ENCODE measurements at places on chromosomes 16 and 17.

- DNase-seq: no peak
Measured at GRCh38 chr17:68458260-68459036, 1.2 kb upstream of the WIPI1 start.

GRCh38 chr16:50839920-50840729, 98.2 kb downstream of the CYLD start:
- no peak for DNase-seq

GRCh38 chr16:88773812-88774291, 11.2 kb downstream of the PIEZO1 start:
- no peak for DNase-seq

DNA sequence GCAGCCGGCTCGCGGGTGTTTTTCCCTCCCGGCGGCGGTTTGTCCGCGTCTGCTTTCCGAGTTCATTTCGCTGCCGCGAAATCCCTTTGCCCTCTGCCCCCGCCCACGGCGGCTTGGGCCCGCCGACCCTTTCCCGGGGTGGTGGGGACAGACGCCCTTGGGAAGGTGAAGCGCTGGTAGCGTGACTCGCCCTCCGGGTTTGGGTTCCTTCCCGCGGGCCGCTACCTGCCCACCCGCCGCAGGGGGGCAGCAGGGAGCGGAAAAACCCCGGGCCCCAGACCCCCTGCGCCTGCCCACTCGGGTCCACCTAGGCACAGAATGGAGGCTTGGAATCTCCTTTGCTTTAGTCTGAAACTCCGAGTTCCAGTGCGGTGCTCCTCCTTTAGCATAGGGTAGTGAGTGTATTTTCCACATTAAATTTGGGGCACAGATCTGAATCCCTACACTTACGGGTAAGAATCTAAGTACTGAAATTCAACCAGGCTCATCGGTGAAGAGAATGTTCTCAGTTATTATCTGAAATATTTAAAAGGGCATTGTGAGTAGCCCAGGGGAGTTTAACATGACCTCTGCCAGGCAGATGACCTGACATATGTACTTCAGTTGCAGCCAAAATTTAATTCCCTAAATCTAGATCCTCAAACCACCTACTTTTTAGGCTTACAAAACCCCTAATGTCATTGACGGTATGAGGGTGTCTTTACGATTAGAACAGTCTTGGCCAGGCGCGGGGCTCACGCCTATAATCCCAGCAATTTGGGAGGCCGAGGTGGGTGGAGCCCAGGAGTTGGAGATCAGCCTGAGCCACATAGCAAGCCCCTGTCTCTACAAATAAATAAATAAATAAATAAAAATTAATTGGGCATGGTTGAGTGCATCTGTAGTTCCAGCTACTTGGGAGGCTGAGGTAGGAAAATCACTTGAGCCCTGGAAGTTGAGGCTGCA, 1.0 kb downstream of the NME2 start:
- peak; percentile 58 for DNase-seq

DNA sequence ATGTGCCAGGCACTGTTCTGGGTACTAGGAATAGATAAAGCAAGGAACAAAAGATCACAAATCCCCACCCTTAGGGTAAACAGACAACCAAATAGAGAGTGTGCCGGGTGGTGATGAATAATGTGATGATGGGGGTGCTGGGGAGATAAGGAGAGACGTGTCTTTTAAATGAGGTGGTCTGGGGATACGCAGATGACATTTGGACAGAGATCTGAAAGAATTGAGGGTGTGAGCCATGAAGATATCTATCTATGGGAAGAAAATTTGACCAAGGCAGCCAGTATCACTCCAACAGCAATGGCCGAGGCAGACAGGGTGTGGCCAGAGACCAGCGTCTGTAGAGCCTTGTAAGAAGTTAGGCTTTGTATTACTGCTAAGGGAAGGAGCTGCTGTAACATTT, 165.3 kb downstream of the MRTFB start:
- DNase-seq: no peak

GRCh38 chr17:51351890-51352289, 91.5 kb downstream of the UTP18 start:
- DNase-seq: no peak

GRCh38 chr17:63987221-63988126, 10.7 kb upstream of the PRR29 start:
- no peak for DNase-seq

GRCh38 chr17:81148986-81149533, 16.2 kb upstream of the PVALEF start:
- DNase-seq: no peak

DNA sequence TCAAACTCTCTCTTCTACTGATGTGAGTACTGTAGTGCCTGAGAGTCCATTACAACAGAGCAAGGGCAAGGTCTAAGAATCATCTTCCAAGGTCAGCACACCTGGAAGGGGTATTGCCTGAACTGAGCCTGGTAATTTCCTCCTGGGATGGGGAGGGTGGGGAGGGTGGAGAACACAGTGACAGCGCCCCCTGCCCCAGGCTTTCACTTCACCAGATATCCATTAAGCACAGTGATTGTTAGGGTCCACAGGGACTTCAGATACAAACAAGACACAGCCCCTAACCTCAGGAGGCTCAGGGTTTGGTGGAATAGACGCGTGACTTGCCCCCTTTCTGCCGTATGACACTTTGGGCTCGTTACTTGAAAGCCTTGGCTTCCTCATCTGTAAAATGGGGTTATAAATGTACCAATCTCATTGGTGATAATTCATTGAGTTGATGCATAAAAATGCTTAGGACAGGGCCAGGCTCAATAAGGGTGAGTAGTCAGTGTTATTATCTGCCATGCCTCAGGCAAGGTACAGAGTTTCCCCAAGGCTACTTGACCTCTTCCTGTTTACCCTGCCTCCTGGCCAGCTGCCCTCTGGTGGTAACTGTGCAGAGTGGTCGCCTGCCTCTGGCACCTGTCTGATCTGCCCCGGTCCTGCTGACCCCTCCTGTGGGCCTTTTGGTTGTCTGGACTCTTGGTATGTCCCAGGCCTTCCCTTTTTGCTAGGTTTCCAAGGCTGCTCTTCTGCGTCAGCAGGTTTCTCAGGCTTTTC, 13.1 kb upstream of the BRD7 start:
- no peak for DNase-seq

- no peak for DNase-seq
Measured at GRCh38 chr17:60154616-60155426, 5.0 kb downstream of the CA4 start.

GRCh38 chr17:19486351-19487023, 47.2 kb upstream of the SLC47A1 start:
- no peak for DNase-seq

GRCh38 chr16:67996666-67997065, 2.6 kb downstream of the DPEP2 start:
- no peak for DNase-seq

DNA sequence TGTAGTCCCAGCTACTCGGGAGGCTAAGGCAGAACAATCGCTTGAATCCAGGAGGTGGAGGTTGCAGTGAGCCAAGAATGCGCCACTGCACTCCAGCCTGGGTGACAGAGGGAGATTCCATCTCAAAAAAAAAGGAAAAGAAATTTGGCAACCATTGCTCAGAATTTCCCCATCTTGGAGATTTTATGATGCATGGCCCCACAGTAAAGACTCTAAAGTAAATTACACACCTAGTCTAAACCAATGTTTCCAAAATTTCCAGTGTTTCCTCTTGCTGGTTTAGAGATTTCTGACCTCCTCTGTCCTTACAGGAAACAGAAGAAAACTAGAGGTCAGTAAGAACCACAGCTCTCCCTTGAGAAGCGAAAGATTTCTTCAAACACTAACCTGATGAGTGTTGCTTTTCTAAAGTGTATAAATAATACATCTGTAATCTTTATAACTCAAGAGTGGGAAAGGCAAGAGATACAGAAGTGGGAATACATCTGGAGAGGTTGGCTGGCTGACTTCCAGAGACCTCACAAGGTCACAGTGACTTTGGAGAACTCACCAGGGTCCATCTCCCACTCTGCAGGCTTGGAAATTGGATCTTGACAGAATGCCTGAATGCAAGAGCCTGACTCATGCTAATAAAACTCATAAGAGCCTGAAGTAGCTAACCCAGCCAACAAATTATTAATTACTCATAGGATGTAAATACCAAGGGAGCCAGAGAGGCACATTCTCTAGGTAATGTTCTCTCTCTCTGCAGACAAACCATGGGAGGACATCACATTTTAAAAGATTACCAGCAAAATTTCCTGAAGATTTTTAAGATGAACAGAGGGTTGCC, 8.8 kb downstream of the ADAT1 start:
- DNase-seq: no peak

DNA sequence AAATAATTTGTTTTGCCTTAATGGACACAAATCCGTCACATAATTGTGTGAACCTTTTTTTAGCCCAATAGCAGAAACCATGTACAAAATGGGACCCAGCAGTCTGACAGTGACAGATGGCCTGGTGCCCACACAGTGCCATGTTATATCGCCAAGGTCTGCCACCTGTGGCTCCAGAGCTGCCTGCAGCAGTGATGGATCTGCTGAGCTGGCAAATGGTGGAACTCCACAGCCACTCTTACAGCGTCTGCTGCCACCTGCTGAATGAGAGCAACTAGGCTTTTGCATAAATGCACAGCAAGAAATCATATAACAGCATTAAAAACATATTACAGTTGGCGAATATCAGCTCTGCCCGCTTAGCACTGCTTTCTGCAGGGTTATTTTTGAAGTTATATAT, 59.4 kb downstream of the NUP93 start:
- DNase-seq: no peak

- DNase-seq: no peak
Measured at GRCh38 chr16:17348826-17349225, 121.9 kb downstream of the XYLT1 start.

All from activated CD8-positive, alpha-beta memory T cell treated with anti-CD3 and anti-CD28 coated beads for 1 hour (primary cell).